ENCODE measurements at places on chromosomes 3 and 15. TPM values are rescaled to one million over a fixed set of nuclear protein-coding genes. Genes with fewer than 3 reads are reported as not detected.

Gene TRPC1
- 0.45 TPM for total RNA-seq

GRCh38 chr3:170563712-170564423, 22.0 kb downstream of the SLC7A14 start:
- DNase-seq: no peak
- H3K27me3 ChIP-seq: peaks cover 22% of the 10 kb centered on the region
- no peak overlapping the region for H3K4me3 ChIP-seq

DNA sequence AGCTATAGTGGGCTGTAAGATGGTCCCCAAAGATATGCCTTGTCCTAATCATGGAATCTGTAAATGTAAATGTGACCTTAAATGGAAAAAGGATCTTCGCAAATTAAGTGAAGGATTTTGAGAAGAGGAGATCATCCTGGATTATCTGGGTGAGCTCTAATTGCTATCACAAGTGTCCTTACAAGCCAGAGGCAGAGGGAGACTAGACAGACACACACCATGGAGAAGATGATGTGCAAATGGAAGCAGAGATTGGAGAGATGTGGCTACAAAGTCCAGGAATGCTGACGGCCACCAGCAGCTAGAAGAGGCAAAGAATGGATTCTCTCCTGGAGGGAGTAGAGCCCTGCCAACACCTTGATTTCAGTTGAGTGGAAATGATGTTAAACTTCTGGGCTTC, 102.3 kb upstream of the PROK2 start:
- DNase-seq: no peak
- peaks cover 30% of the 10 kb centered on the region for H3K27me3 ChIP-seq
- H3K36me3 ChIP-seq: no peaks in the 10 kb centered on the region

Gene C3orf20
- 0.11 TPM for total RNA-seq

Gene SCN11A
- total RNA-seq: not detected

Gene SNTN
- not detected for total RNA-seq

DNA sequence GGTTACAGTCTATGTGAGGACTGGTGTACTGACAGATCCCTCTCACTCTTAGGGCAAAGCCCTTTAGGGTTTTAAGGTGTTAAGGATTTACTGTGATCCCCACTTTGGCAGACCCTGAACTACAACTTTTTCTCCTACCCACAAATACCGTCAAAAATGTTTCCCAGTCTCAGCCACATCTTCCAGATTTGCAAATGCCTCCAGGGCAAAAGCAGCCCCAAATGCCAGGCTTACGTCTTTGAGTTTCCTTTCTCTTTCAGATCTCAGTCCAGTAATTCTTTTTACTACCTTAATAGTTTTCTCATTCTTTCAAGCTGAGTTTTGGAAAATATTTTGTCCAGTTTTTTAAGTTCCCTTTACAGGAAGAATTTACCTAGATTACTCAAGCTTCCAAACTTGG, 13.4 kb upstream of the ITGA11 start:
- H3K4me3 ChIP-seq: no peak overlapping the region
- H3K27ac ChIP-seq: no peak overlapping the region
- H3K36me3 ChIP-seq: no peaks in the 10 kb centered on the region
- H3K27me3 ChIP-seq: peaks cover 63% of the 10 kb centered on the region
- peak; percentile 1 for DNase-seq
- H3K4me1 ChIP-seq: no peaks in the 10 kb centered on the region

DNA sequence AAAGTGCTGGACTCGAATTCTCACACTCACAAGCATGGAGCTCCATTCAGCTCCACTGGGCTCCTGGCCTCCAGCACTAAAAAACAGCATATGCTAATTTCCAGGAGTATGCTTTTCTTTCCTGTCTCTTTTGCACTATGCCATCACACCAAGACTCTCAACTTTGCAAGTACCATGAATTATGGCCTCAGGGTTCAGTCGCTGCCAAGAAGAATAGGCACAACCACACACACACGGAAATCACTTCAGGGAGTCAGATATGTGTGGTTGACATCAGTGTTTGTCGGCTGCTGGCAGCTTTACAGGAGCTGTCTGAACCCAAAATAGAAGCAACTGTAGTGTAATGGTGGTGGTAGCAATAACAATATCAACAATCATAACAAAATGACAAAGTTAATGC, 305.0 kb upstream of the SLCO3A1 start:
- DNase-seq: no peak
- H3K4me3 ChIP-seq: no peak overlapping the region
- H3K27me3 ChIP-seq: peaks cover 2% of the 10 kb centered on the region
- no peaks in the 10 kb centered on the region for H3K36me3 ChIP-seq

DNA sequence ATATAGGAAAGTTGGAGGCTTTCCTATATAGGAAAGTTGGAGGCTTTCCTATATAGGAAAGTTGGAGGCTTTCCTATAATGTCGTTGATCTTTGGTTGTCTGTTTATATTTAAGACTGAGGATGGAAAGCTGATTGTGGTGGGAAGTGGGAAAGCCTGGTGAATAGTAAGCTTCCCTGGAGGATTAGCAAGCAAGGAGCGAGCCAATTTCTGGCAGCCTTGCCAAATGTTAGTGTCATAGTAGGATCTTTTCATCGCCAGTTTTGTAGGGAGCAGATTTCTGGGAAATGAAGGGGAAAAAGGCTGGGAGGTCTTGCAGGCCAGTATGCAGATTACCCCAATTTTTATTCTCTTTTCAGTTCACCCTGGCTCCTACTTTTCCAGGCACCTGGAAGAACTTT, 39.9 kb upstream of the CCNL1 start:
- H3K36me3 ChIP-seq: peaks cover 2% of the 10 kb centered on the region
- H3K4me1 ChIP-seq: no peaks in the 10 kb centered on the region
- no peak overlapping the region for H3K4me3 ChIP-seq
- H3K27me3 ChIP-seq: no peaks in the 10 kb centered on the region

Gene ST8SIA2
- total RNA-seq: not detected

Gene CHST2
- 2.4 TPM for total RNA-seq

Gene LMAN1L
- 0.47 TPM for total RNA-seq

GRCh38 chr3:74009961-74010844, 385.5 kb upstream of the PDZRN3 start:
- H3K4me3 ChIP-seq: no peak overlapping the region
- no peaks in the 10 kb centered on the region for H3K27me3 ChIP-seq
- DNase-seq: no peak
- no peak overlapping the region for H3K27ac ChIP-seq
- H3K4me1 ChIP-seq: no peaks in the 10 kb centered on the region

Gene KCNH8
- total RNA-seq: not detected

Gene TMEM212
- total RNA-seq: not detected
